Fibroblast of pulmonary artery (primary cell): ENCODE measurements at places on chromosomes 1 and 21.

- peak; percentile 99 for DNase-seq
Measured at GRCh38 chr1:114757455-114758255, at the start of gene CSDE1. Gene CSDE1 (minus strand): TSS chr1:114757984. CDS start chr1:114739890, 18,094 bp downstream.

DNA sequence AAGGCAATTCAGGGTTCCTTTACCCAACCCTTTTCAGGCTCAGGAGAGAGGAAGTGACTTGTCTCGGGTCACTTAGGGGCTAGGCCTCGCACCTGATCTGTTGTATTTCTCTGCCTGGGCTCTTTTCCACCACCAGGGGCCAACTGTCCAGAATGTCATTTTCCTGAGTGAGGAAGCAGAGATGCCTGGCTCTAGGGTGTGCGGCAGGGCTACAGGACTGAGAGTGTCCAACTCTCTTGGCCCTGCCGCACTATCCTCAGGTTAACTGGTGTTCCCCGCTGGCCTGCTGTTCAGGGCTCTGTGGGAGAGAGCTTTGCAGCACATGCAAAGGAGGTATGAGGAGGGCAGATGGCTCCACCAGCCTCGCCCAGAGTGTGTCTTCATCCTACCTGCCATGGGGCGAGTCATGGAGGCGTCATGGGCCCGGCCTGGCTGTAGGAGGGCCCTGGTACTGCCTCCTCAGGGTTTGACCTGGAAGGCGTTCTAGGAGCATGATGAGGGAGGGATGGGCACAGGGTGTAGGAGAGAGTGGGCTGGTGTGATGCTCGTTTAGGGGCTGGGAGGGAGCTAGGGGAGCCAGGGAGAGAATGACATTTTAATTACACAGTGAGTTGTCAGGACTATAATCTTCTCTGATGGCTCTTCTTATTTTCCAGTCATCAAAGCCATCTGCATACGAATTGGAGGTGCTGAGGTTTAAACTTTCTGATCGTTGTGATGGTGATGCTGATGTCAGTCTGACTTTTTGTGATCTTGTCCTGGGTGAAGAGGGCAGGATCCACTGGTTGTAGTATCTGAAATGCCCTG lies 128.3 kb downstream of the NOS1AP start:
- no peak for DNase-seq

GRCh38 chr1:7856345-7856744 lies 3.5 kb upstream of the UTS2 start:
- peak; percentile 3 for DNase-seq

- DNase-seq: no peak
Measured at GRCh38 chr21:39503123-39503762, 51.5 kb downstream of the SH3BGR start.

- no peak for DNase-seq
Measured at GRCh38 chr1:27736252-27736651, 10.5 kb downstream of the FAM76A start.

- DNase-seq: peak; percentile 74
Measured at GRCh38 chr21:42047821-42048613, 23.1 kb upstream of the UMODL1 start.

DNA sequence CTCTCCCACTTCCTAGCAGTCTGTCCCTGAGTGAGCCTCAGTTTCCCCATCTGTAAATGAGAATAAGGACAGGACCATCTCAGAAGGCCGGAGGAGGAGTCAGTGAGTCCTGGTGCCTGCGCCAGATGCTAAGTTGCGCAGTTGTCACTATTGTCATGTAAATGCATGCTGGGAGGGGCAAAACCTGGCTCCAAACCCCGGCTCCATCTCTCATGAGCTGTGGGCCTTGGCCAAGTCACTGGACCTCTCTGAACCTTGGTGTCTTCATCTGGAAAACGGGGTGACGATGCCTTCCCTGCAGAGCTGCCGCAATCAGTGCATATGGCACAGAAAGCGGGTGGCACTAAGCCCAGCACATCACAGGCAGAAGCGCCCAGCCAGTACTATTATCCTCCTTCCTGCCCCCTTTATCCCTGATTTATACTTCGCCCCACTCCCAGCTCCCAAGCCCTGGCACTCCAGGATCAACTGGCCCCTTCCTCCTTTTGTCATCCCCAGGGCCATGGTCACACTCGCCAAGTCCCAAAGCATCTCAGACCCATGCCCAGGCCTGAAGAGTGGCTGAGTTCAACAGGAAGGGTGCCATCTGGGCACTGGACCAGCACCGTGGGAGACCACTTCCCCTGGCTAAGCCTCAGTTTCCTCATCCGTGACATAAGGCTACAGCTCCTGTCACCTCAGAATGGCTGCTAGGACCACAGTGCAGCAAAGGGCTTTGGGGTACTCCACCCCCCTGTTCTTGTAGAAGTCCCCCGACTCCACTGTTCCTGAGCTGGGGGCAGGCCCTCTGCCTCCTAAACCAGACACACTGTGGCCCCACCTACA lies 4.3 kb upstream of the PLEKHG5 start:
- no peak for DNase-seq

DNA sequence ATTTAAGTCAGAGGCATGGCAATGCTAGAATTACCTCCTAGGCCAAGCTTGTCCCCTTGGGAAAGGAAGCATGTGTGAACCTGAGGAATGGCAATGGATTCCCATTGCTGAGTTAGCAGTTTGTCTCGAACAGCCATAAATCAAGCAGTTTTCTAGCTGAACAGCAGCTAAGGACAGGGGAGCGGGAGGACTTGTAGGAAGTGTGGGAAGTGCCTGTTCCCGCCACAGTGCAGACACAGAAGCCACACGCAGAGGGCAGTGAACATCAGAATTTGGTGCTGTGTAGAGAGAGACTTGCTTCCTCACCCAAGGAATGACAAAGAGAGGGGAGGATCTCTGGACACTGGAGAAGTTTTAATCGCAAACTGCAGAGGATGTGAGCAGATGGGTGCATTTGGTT lies 3.8 kb downstream of the PHGDH start:
- DNase-seq: peak; percentile 29

GRCh38 chr1:8276173-8276914 lies 41.6 kb upstream of the SLC45A1 start:
- DNase-seq: no peak

- DNase-seq: no peak
Measured at GRCh38 chr1:7427605-7428300, 343.3 kb upstream of the VAMP3 start.
